Fibroblast of the conjunctiva (primary cell): ENCODE measurements at places on chromosomes 6 and 20.
A peak's percentile ranks its signal among the peaks of the same experiment; 100 is the strongest.

DNA sequence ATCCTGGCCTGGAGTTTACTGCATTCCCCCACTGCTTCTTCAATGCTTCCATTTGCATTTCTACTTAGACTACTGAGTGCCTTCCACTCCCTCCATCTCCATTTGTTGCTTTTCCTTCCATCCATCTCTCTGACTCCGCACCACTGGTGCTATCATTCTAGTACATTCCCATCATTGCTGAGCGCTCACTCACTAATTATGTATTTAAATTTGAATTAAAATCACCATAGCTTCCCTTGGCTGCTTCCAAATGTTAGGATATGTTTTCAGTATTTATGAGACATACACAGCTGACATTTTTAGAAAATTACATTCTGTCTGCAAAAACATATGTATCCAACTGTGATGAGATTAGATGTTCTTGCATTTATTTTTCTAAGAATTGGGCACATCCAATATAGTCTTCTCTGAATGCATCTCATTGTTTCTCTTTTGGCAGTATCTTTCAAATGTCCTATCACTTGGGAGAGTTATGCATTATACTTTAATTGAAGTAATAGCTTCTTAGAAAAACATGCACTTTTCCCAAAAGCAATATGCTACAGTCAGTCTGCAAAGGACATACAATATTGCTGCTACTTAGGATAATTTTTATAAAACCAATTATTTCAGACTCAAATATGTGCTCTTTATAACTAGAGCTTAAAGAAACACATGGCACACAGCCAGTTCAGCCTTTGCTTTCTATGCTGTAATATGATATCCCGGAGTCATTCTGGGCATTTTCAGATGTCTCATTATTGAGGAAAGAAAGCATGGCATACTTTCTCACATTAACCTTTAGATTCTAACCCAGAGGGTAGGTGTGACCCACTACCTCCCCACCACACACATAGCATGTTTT lies 12.1 kb upstream of the COL21A1 start:
- DNase-seq = no peak

- DNase-seq = no peak
Measured at GRCh38 chr20:23264545-23264944, 86.0 kb upstream of the NXT1 start.

GRCh38 chr6:128870746-128871145 lies 12.2 kb upstream of the LAMA2 start:
- DNase-seq = no peak

GRCh38 chr20:56002908-56003800 lies 2.2 kb downstream of the CBLN4 start:
- DNase-seq = no peak

- DNase-seq = peak; percentile 50
Measured at GRCh38 chr6:87078983-87079616, 15.8 kb downstream of the CGA start.

DNA sequence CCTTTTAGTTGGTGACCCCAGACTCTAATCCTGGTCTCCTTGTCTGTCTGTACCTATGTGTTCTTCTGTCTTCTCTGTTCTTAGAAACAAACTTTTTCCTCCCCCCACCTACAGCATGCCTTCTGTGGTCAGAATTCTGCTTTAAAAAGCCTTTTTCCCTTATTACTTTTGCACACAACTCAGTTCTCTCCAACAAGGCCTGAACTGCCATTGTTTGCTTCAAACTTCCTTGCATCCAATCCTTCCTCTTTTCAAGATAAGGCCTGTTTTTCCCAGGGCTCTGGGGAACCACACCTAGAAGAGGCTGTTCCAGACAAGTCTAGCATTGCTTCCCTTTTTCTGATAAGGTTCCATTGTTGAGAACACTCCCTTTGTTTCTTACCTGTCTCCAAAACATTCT lies 22.2 kb upstream of the NCOA3 start:
- no peak for DNase-seq

- DNase-seq = no peak
Measured at GRCh38 chr6:131911951-131912350, 39.2 kb downstream of the CCN2 start.

DNA sequence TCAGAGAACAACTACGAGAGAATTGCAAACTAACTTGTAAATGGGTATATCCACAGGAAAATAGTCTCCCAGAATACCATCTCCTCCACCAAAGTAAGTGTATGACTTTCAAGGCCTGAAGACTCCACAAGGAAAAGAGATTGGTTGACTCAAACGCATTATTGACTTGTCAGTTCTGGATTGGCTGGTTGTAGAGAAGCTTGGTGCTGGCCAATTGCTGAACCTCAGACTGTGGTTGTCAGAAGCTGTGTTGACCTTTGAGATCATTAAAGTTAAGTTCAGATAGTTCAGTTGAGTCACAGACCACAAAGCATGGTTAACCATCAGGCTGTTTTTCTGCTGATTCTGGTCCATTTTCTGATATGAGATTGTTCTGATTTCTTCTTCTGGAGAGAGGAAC lies 388.3 kb downstream of the BMP2 start:
- no peak for DNase-seq

GRCh38 chr20:2751347-2751877 lies 49.0 kb downstream of the CPXM1 start:
- no peak for DNase-seq

DNA sequence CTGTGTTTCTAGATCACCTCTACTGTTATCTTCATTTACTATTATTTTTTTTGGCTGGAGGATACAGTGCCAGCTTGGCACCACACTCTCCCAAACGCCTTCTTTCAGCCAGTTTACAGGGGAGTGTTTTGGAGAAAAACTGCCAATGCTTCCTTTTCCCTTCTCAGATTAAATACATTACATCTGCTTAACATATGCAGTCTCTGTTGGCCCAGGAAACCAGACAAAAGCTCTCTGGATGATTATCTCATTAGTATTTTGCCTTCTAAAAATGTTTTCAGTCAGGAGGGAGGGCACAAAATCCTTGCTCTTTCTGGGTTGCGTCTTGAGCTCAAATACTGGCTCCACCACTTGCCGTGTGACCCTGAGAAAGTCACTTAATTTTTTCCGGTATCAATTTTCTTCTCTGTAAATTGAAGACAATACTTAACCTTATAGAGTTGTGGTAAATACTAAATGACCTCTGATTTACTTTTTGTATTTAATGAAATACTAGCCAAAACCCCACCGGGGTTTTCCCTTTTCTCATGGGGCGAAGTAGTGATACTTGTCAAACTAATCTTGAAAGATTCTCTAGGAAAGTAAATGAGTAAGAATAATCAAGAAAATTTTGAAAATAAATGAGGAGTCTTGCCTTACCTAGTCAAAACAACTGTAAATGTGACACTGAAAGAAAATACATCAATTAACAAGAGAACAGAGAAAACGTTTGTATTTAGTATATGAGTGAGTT lies 146.2 kb downstream of the MMS22L start:
- DNase-seq = no peak

DNA sequence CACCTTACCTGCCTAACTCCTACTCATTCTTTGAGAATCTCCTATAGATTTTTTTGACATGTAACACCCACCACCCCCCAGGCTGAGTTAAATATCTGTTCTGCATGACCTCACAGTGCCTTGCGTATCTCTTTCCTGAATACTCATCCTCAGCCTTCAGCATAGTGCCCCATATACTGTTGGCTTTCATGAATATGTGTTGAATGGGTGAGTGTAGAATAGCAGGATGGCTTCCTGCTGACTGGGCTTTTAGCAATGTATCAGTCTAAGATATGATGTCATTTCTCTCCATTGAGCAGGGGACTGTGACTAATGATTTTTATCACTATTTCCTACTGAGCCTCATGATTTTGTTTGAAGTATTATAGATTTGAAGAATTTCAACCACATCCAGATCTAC lies 361.6 kb upstream of the MARCKS start:
- no peak for DNase-seq

GRCh38 chr20:17391127-17391771 lies 139.9 kb downstream of the BFSP1 start:
- DNase-seq = no peak

DNA sequence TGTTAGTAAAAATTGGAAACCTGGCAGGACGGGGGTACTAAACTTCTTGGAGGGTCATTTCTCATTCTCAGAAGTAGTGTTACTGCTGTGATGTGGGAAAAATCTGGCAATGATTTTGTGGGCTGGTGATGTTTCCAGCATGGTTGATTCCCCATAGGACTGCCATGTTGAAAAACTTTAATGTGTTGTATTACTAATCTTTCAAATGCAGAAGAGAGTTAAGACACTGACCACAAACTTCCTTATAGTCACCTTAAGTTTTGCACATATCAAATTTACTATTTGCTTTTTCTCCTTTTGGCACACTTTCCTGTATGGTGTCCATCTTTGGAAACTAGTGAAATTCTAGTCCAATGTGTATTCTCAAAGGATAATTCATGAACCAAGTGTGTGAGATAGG lies 236.2 kb upstream of the TAB2 start:
- no peak for DNase-seq

DNA sequence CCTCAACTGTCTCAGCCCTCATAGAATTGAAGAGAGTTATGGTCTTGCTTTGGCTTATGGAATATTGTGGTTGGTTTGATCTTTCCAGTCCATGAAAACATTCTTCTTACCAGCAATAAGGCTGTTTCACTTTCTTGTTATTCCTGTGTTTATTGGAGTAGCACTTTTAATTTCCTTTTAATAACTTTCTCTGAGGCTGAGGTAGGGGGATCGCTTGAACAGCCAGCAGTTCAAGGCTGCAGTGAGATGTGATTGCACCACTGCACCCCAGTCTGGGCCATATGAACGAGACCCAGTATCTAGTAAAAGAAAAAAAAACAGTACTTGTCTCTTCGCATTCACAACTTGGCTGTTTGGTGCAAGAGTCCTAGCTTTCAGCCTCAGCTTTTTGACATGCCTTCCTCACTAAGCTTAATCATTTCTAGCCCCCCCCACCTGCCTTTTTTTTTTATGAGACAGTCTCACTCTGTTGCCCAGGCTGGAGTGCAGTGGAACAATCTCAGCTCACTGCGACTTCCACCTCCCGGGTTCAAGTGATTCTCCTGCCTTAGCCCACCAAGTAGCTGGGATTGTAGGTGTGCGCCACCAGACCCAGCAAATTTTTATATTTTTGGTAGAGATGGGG lies 70.5 kb downstream of the NCOA3 start:
- DNase-seq = no peak

DNA sequence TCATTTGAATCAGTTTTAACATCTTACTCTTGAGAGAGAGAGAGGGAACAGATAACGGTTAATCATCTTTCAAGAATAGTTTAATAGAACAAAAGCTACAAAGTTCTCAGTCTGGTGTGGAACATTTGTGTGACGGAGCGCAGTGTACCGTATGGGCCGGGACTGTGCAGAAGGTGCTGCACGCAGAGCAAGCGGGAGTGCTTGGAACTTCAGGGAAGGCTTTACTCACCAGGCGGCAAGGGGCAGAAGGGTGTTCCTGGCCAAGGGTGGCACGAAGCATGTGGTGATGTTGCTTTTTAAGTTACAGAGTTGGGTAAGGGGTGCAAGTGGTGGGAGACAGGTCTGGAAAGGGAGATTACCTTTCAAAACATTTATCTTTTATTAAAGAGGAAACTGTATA lies 95.7 kb downstream of the TULP4 start:
- no peak for DNase-seq

GRCh38 chr6:125947615-125948014 lies 9.0 kb upstream of the HINT3 start:
- no peak for DNase-seq

DNA sequence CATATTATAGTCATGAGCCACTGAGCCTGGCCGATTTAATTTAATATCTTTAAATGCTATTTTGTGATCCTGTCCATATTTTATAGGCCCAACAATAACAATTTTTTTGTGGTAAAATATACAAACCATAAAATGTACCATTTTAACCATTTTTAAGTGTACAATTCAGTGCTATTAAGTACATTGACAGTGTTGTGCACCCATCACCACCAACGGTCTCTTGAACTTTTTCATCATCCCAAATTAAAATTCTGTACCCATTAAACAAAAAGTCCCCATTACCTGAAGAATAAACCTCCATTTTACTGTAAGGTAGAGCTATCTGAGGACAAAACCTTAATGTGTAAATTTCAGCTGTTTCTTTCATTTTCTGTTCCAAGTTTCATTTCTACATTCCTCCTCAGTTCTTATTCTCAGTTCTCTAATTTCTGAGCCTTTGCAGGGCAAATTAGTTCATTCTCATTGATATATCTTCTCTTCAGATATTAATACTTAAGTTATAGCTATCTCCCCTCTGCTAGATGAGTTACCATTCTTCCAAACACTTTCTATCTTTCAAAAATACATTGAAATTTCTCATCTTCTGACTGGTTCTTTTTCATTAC lies 10.3 kb downstream of the MTO1 start:
- DNase-seq = no peak

DNA sequence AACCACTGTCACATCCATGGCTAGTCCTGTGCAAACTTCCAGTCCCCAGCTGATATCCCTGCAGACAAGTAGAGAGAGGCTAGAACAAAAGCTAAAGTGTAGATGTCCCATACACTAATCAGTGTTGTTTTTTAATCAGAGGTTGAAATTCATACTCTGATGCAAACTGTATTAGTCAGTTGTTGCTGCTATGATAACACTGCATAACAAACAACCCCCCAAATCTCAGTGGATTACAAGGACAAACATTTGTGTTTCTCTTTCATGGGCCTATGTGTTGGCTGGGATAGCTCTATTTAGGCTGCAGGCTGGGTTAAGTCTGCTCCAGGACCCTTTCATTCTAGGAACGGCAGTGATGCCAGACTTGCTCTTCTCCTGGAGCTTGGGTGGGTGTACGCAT lies 26.8 kb downstream of the BNIP5 start:
- no peak for DNase-seq

GRCh38 chr6:107691062-107691751 lies 132.9 kb downstream of the SCML4 start:
- DNase-seq = peak; percentile 75

DNA sequence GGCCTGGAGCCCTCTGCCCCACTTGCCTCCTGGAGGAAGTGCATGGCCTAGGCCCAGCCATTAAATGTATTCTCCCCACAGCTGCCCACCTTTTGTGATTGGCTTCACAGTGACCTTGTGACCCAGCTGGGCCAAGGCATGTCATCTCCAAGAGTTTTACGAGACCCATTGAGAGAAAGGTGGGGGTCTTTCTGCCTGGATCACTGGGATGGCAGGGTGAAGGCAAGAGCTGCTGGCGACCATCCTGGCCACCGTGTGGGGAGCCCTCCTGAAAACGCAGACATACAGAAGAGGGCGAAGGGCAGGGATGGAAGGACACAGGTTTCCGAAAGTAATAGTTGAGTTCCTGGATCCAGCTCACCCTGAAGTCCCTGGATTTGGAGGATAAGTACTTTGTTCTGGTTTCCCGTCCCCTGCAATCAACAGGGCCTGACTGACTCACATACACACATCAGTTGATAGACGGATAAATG lies 12.3 kb upstream of the SPO11 start:
- DNase-seq = no peak

- DNase-seq = no peak
Measured at GRCh38 chr6:42453654-42454427, 2.1 kb upstream of the TRERF1 start.
